ENCODE measurements at places on chromosomes 16 and 17.

GRCh38 chr16:83513008-83513755 is 294.6 kb upstream of the HSBP1 start:
- DNase-seq: no peak

DNA sequence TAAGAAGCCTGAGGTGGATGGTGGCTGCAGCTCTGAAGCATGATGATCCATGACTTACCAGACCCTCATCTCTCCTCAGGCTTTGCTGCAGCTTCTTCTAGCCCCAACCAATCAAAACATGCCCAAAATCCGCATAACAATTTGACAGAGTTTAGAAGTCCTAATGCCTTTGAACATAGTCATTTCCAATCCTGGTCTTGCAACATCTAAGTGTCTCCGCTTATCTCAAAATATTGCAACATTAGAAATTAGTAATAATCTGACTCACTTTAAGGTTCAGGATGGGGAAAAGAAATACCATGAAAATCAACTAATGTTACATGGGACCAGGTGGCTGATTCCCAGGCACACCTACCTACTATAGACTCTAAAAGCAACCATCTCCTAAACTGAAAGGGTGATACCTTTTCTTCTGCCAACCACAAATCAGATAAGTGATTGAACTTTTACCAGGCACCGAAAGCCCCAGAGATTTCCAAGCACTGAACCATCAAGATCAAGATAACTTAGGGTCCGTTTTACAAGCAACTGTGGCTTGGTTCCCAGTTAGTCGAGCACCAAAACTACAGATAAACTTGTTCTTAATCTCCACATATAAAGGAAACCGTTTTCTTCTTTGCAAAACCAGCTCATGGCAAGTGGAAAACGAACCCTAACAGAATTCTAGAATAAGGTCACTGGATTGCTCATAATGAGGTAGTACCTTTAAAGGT is 14.0 kb downstream of the ERN1 start:
- no peak for DNase-seq

DNA sequence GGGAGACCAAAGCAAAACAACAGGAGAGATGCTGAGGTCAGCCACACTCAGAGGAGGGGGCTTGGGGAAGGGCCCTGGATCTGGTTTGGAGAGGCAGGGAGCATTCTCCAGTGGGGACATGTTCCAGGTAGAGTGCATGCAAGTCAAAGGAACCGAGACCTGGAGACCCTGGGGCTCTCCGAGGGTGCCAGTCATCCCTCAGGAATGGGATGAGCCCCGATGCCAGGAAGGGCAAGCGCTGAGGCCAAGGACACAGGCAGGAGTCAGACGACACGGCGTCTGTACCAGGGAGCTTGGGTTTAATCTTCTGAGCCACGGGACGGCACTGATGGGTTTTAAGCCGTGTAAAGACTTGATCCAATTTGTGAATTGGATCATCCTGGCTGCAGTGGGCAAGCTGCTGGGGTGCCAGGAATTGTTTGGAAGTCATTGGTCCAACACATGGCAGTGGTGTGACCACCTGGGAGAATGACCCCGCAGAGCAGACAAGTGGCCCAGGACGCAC is 32.9 kb upstream of the ANKRD40CL start:
- no peak for DNase-seq

DNA sequence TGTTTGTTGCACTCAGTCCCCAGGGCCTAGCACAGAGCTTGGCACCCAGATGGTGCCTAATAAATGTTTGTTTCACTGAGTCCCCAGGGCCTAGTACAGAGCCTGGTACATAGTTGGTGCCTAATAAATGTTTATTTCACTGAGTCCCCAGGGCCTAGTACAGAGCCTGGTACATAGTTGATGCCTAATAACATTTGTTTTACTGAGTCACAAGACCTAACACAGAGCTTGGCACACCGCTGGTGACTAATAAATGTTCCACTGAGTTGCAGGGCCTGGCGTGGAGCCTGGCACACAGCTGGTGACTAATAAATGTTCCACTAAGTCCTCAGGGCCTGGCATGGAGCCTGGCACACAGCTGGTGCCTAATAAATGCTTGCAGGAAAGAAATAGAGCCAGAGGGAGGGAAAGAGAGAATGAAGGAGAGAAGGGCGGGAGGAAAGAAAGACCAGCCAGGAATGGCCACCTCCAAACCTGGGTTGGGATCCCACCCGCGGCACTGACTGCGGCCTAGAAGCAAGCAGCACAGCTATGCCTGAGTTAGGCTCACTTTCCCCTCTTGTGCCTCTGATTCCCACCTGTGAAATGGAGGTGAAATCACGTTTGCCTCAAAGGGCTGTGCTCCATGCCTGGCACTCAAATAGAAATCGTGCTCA is 7.5 kb downstream of the SLC5A11 start:
- DNase-seq: no peak

GRCh38 chr17:82105882-82106687 is 8.0 kb upstream of the FASN start:
- DNase-seq: no peak

GRCh38 chr17:70130289-70130688 is 39.0 kb upstream of the KCNJ2 start:
- no peak for DNase-seq

DNA sequence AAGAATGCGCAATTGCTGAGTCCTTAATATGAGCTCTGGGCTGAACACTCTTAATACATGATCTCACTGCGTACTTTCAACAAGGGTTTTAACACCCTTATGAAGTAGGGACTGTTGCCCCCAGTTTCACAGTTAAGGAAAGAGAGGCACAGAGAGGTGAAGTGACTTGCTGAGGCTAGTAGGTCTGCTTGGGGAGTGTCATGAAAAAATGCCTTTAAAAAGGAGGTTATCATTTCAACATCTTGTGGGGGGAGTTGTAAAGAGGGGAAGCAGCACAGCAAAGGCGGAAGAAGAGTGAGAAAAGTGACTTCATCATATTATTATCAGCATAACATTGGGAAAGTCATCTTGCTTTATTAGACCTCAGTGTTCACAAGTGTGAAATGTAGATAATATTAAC is 2.1 kb downstream of the CCL4L2 start:
- no peak for DNase-seq

DNA sequence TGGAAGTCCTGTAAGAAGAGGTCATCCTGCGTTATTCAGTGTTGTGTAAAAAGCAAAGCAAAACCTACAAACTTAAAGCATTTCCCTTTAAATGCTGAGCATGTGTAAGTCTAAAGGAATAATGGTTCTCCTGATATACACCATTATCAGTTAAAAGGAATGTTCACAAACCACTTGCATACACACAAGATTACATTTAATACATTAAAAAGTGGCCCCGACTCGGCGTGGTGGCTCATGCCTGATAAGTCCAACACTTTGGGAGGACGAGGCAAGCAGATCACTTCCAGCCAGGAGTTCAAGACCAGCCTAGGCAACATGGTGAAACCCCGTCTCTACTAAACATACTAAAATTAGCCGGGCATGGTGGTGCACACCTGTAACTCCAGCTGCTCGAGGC is 30.5 kb downstream of the CPPED1 start:
- DNase-seq: no peak

GRCh38 chr16:3194792-3195191 is 6.8 kb downstream of the OR1F1 start:
- no peak for DNase-seq

- no peak for DNase-seq
Observed at GRCh38 chr16:64470916-64471315, 650.9 kb downstream of the CDH11 start.

- no peak for DNase-seq
Observed at GRCh38 chr17:17560167-17560566, 31.3 kb downstream of the PEMT start.

DNA sequence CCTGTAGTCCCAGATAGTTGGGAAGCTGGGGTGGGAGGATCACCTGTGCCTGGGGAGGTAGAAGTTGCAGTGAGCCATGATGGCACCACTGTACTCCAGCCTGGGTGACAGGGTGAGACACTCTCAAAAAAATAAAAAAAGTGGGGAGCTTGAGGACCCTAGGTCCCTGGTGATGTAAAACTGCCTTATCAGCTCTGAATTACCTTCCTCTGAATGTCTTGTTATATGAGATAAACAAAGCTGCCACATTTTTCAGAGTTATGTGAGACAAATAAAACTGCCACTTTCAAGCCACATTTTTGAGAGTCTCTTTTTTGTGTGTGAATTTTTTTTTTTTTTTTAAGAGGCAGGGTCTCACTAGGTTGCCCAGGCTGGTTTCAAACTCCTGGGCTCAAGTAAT is 32.0 kb upstream of the B4GALNT2 start:
- no peak for DNase-seq

- DNase-seq: no peak
Observed at GRCh38 chr17:75499313-75500022, 15.9 kb downstream of the CASKIN2 start.

DNA sequence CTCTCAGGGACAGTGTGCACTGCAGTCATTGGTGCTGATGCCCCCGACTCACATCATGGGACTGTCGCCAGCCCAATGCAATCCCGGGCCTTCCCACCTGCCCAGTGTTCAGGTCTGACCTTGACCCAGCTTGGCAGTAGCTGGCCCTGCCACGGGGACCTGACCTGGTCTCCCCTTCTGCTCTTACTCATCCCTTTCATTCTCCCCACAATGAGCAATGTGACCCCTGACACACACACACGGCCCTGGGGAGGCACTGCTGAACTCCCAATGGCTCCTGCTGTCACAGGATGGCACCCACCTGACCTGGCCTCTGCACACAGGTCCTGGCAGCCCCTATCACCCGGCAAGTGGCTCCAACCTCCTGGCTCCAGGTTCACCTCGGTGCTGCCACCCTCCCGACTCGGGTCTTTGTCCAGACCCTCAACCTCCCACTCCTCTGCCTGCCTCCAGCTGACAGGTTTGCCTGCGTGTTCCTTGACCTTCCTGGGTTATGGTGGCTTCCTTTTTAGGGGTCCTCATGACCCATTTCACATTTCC is 6.6 kb downstream of the CD300C start:
- DNase-seq: no peak

GRCh38 chr17:61208301-61209105 is 191.1 kb upstream of the TBX2 start:
- DNase-seq: no peak

GRCh38 chr17:18937981-18938691 is 13.8 kb upstream of the SLC5A10 start:
- no peak for DNase-seq

GRCh38 chr16:75305364-75306098 is 54.1 kb upstream of the BCAR1 start:
- DNase-seq: peak; percentile 97

DNA sequence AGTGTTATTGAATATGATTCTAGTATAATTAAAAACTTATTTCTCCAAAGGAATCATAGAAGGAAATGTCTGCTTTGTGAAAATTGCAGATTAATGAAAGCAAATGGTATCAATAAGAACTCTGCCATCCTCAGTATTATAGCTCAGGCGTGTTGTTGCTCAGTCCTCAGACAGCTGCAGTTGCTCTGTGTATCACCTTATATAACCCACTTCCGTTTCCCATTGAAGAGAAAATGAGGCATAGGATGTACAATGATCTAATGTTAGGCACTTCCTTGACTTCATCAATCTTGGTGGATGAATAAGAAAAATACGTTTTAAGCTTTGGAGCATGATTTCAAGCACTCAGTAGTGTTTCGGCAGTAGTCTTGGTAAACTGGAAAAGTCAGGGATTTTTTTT is 14.1 kb downstream of the MFSD11 start:
- no peak for DNase-seq

GRCh38 chr17:77329741-77330531 is 189.2 kb downstream of the SEC14L1 start:
- DNase-seq: no peak

DNA sequence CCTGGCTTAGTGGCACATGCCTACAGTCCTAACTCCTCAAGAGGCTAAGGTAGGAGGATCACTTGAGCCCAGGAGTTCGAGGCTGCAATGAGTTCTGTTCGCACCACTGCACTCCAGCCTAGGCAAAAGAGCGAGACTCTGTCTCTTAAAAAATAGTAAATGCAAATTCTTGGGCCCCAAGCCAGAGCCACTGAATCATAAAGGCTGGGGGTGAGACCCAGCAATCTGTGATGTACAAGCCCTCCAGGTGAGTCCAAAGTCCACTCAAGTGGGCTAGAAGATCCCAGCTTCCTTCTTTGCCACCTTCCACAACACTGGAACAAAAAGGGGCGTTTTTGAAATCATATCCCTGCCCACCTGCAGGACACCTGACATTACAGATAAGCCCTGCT is 16.9 kb downstream of the TRIM25 start:
- no peak for DNase-seq

- no peak for DNase-seq
Observed at GRCh38 chr17:273981-274832, 78.4 kb downstream of the RPH3AL start.

GRCh38 chr16:28072087-28072486 is 8.6 kb upstream of the GSG1L start:
- DNase-seq: no peak

DNA sequence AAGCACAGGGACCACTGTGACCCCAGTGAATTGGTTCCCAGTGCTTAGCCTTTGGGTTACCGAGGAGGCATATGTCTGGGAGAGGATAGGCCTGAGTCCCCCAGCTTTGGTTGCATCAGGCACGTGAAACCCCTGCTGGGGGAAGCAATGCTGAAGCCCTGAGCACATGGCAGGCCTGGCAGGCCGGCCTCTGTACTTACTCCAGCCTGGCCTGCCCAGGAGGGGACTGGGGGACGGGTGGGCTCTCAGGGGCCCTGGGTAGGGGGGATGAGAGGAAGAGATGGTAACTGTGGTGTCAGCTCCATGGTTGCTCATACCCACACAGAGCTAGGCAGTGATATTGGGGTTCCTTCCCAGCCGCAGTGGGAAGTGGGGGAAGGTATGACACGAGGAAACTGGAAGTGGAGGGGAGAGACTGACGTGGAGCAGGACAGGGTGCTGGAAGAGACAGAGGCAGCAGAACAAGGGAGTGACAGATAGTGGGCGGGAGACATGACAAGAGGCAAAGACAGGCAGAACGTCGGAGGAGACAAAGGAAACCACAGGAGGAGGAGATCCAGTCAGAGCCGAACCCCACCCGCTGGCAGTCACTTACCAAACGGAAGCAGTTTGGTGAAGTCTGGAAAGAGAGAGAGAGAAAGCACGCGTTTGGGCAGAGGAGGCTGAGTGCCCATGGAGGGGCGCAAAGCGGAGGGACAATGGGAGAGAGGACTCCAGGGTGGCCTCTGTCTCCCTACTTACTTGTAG is 9.1 kb downstream of the TMEM208 start:
- no peak for DNase-seq

All from pulmonary artery endothelial cell (primary cell).